Ascending aorta (tissue), 2 donors: ENCODE measurements at places on chromosomes 4 and X.
A peak's percentile ranks its signal among the peaks of the same experiment; 100 is the strongest.

GRCh38 chr4:178693816-178694215 lies 1251.6 kb upstream of the AGA start:
- DNase-seq: no peak
- no peak overlapping the region for H3K4me3 ChIP-seq
- no peaks in the 10 kb centered on the region for H3K36me3 ChIP-seq

GRCh38 chr4:154611833-154612232 lies 623 bp downstream of the FGG start:
- no peaks in the 10 kb centered on the region for H3K27me3 ChIP-seq
- H3K36me3 ChIP-seq: no peaks in the 10 kb centered on the region
- no peak overlapping the region for H3K27ac ChIP-seq
- H3K4me3 ChIP-seq: no peak overlapping the region

- no peak overlapping the region for H3K27ac ChIP-seq
- no peak overlapping the region for H3K4me3 ChIP-seq
- DNase-seq: no peak
- H3K27me3 ChIP-seq: no peaks in the 10 kb centered on the region
- no peaks in the 10 kb centered on the region for H3K4me1 ChIP-seq
- H3K36me3 ChIP-seq: no peaks in the 10 kb centered on the region
These were observed 158.1 kb downstream of the ATP10D start for GRCh38 chr4:47642985-47643760.

- no peak overlapping the region for H3K4me3 ChIP-seq
- no peaks in the 10 kb centered on the region for H3K4me1 ChIP-seq
- H3K27ac ChIP-seq: no peak overlapping the region
These were observed 18.9 kb downstream of the TIFA start for GRCh38 chr4:112266823-112267222.

DNA sequence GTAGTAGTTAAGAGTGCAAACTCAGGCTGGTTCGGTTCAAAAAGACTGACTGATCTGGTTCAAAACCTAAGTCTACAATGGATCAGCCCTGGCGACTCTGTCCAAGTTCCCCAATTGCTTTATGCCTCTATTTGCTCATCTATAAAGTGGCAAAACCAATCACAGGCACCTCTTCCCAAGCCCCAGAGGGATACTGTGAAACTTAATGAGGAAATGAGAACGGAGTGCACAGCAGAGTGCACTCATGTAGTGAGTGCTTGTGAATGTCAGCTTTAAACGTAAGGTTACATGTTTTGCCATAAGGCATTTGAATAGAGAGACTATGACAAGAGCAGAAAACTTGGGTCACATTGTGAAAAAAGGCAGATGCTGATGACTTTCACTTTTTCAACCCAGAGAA lies 199.7 kb upstream of the KLF3 start:
- H3K27me3 ChIP-seq: no peaks in the 10 kb centered on the region
- no peaks in the 10 kb centered on the region for H3K36me3 ChIP-seq
- no peak for DNase-seq
- H3K4me3 ChIP-seq: no peak overlapping the region
- H3K27ac ChIP-seq: no peak overlapping the region

DNA sequence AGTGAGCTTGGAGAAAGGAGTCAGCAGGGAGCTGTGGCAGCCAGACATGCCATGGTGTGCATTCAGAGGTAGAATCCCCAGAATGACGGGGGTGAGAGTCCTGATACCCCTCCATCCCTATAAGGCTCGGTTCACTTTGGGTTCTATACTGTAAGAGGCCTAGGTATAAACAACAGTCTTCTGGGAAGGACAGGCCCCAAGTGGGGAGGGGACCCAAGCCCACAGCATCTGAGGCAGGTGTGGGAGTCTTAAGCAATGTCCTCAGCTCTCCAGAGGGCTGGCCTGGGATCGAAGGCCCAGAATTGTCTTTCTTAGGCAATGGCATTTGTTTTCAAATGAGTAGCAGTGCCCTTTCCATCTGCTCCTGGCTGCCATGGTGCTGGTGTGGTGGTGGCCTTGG lies 50.2 kb upstream of the MAMLD1 start:
- H3K4me3 ChIP-seq: no peak overlapping the region
- H3K27me3 ChIP-seq: no peaks in the 10 kb centered on the region
- DNase-seq: no peak
- H3K4me1 ChIP-seq: no peaks in the 10 kb centered on the region
- no peaks in the 10 kb centered on the region for H3K36me3 ChIP-seq

- no peaks in the 10 kb centered on the region for H3K4me1 ChIP-seq
- no peak overlapping the region for H3K27ac ChIP-seq
These were observed 23.7 kb downstream of the SULT1E1 start for GRCh38 chr4:69836287-69836686.

GRCh38 chrX:47482512-47483305 lies at the start of gene ZNF41:
Gene ZNF41 (minus strand): TSS chrX:47483222. CDS start chrX:47467481, 15,741 bp downstream.
- no peaks in the 10 kb centered on the region for H3K36me3 ChIP-seq
- no peaks in the 10 kb centered on the region for H3K27me3 ChIP-seq
- peak; percentile 18 for DNase-seq
- H3K27ac ChIP-seq: peak within 1 kb of the TSS; percentile 93
- peak within 1 kb of the TSS; percentile 77 for H3K4me3 ChIP-seq
- no peaks in the 10 kb centered on the region for H3K4me1 ChIP-seq

- DNase-seq: no peak
- H3K27ac ChIP-seq: no peak overlapping the region
- no peaks in the 10 kb centered on the region for H3K36me3 ChIP-seq
- no peaks in the 10 kb centered on the region for H3K4me1 ChIP-seq
- no peak overlapping the region for H3K4me3 ChIP-seq
These were observed 183.6 kb upstream of the ARSJ start for GRCh38 chr4:114163051-114163450.

- H3K4me1 ChIP-seq: no peaks in the 10 kb centered on the region
- H3K27me3 ChIP-seq: no peaks in the 10 kb centered on the region
- no peaks in the 10 kb centered on the region for H3K36me3 ChIP-seq
- no peak overlapping the region for H3K4me3 ChIP-seq
These were observed 31.0 kb downstream of the SLC9B1 start for GRCh38 chr4:102988429-102989020.

GRCh38 chr4:189870511-189871234 lies 70.0 kb upstream of the FRG1 start:
- no peak for DNase-seq
- no peaks in the 10 kb centered on the region for H3K27me3 ChIP-seq
- H3K4me1 ChIP-seq: no peaks in the 10 kb centered on the region
- no peak overlapping the region for H3K4me3 ChIP-seq
- no peaks in the 10 kb centered on the region for H3K36me3 ChIP-seq

- no peak overlapping the region for H3K4me3 ChIP-seq
- H3K27ac ChIP-seq: no peak overlapping the region
- no peak for DNase-seq
- H3K36me3 ChIP-seq: no peaks in the 10 kb centered on the region
- H3K27me3 ChIP-seq: no peaks in the 10 kb centered on the region
- H3K4me1 ChIP-seq: no peaks in the 10 kb centered on the region
These were observed 40.2 kb upstream of the ZNF81 start for GRCh38 chrX:47796433-47796906.

- no peak overlapping the region for H3K4me3 ChIP-seq
- H3K4me1 ChIP-seq: peaks cover 5% of the 10 kb centered on the region
- H3K27me3 ChIP-seq: no peaks in the 10 kb centered on the region
- no peak for DNase-seq
These were observed 10.2 kb downstream of the ADRA2C start for GRCh38 chr4:3776166-3777032.

DNA sequence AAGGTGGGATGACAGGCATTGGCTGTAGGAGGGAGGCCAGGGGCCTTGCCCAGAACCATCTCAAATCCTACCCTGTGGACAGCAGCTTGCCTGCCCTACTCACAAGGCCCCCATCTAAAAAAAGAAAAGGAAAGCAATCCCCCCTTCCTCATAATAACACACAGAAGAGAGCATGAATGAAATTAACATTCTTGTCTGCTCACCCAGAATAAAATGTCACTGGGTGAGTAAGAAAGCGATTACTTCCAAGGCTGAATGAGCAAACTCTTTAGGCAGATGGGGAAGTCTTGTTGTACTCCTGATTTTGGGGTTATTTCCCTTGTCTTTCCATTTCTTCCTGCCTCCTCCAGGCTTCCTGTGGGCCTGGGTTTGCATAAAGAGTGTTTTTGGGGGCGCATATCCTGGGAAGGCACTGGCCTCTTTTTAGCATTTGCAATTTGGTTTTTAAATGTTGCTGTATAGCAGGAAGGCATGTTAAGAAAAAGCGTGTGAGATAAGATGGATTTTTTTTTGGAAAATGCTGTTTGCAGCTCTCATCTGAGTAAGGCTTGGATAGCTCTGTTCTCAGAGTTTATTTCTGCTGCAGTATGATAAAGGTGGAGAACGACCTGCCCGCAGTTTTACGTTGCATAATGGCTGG lies 248.3 kb upstream of the GATB start:
- no peaks in the 10 kb centered on the region for H3K4me1 ChIP-seq
- H3K27ac ChIP-seq: no peak overlapping the region
- no peak overlapping the region for H3K4me3 ChIP-seq
- H3K36me3 ChIP-seq: no peaks in the 10 kb centered on the region

DNA sequence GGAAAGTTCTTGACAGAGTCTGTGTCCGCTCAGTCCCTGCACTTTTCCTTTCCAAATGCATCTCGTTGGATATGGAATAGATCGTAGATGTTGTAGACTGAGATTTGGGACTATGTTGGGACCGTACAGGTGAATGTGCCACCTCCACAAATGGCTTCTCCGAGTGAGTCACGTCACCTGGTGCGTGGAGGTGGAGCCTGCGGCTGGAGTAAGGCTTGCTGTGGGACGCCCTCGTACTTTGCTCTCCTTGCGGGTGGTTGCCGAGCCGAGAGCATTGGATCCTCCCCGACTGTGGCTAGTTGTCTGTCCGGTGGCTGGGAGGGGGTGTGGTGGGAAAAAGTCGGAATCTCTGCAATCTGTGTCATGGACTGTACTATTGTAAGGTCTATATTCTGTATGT lies 60.5 kb downstream of the NELFA start:
- H3K27ac ChIP-seq: no peak overlapping the region
- H3K4me1 ChIP-seq: no peaks in the 10 kb centered on the region
- H3K36me3 ChIP-seq: peaks cover 15% of the 10 kb centered on the region

DNA sequence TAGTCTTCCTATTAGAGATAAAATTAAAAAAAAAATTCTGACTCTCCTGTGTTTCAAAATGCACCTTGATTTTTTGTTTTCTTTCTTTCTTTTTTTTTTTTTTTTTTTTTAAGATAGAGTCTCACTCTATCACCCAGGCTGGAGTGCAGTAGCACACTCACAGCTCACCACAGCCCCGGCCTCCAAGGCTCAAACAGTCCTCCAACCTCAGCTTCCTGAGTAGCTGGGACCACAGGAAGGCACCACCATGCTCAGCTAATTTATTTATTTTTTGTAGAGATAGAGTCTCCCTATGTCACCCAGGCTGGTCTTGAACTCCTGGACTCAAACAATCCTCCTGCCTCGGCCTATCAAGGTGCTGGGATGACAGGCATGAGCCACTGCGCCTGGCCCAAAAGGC lies 41.1 kb upstream of the TMEM184C start:
- DNase-seq: no peak
- no peaks in the 10 kb centered on the region for H3K4me1 ChIP-seq
- H3K27me3 ChIP-seq: no peaks in the 10 kb centered on the region
- H3K27ac ChIP-seq: no peak overlapping the region
- no peaks in the 10 kb centered on the region for H3K36me3 ChIP-seq

DNA sequence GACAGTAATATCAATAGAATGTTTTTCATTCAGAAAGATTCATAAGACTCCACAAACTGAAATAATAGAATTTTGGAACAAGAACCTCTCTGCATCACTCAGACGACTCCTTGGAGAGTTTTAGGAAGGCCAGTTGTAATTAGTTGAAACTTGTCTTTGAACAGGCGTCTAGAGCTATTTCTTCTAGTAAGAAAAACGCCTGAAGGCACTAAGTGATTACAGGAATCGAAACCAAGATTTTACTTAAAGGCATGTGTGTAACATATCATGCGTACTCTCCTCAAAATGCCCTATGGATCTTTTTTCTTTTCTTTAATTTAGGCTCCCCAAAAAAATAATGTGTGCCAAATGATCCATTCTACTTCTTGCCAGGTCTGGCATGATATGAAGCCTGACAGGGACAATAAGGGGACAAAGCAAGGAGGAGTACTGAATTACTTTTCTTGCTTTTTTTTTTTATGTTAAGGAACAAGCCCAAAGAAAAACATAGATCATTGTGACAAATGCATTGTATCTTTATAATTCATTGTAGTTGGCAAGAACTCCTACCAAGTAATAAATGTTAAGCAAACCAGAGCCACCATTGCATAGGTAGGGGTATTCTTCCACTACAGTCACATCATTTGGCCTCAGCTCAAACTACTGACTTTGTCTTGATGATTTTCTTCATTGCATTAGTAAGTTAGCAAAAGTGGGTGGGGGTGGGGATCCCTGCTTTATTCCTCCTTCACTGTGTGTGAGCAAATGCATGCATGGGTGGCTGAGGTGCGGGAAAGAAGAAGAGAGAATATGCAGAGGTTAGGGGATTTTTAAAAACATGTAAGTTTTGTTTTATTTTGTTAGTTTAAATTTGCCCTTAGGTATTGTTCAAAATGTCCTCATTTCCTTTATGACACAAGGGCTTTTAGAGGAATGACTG lies 79.9 kb upstream of the ATOH1 start:
- DNase-seq: no peak
- H3K27me3 ChIP-seq: no peaks in the 10 kb centered on the region
- H3K4me1 ChIP-seq: no peaks in the 10 kb centered on the region
- no peak overlapping the region for H3K27ac ChIP-seq
- H3K36me3 ChIP-seq: no peaks in the 10 kb centered on the region
- H3K4me3 ChIP-seq: no peak overlapping the region

- H3K27me3 ChIP-seq: no peaks in the 10 kb centered on the region
- no peak for DNase-seq
- H3K4me1 ChIP-seq: no peaks in the 10 kb centered on the region
- H3K4me3 ChIP-seq: no peak overlapping the region
- H3K36me3 ChIP-seq: no peaks in the 10 kb centered on the region
These were observed 64.0 kb downstream of the IGSF1 start for GRCh38 chrX:131225078-131225477.

GRCh38 chr4:37138789-37139188 lies 105.8 kb upstream of the NWD2 start:
- no peaks in the 10 kb centered on the region for H3K36me3 ChIP-seq
- no peaks in the 10 kb centered on the region for H3K27me3 ChIP-seq
- DNase-seq: no peak
- no peak overlapping the region for H3K4me3 ChIP-seq
- no peak overlapping the region for H3K27ac ChIP-seq

- H3K4me3 ChIP-seq: no peak overlapping the region
- H3K27me3 ChIP-seq: no peaks in the 10 kb centered on the region
- no peaks in the 10 kb centered on the region for H3K36me3 ChIP-seq
- H3K4me1 ChIP-seq: no peaks in the 10 kb centered on the region
These were observed 20.0 kb downstream of the SH3KBP1 start for GRCh38 chrX:19867411-19867732.

GRCh38 chr4:68469482-68469881 lies 22.2 kb downstream of the TMPRSS11E start:
- no peak for DNase-seq
- H3K4me1 ChIP-seq: no peaks in the 10 kb centered on the region
- no peak overlapping the region for H3K27ac ChIP-seq
- no peaks in the 10 kb centered on the region for H3K27me3 ChIP-seq
- no peaks in the 10 kb centered on the region for H3K36me3 ChIP-seq
- no peak overlapping the region for H3K4me3 ChIP-seq

GRCh38 chrX:30948051-30948450 lies 59.0 kb upstream of the TAB3 start:
- H3K4me3 ChIP-seq: no peak overlapping the region
- H3K36me3 ChIP-seq: no peaks in the 10 kb centered on the region
